ENCODE measurements at places on chromosomes 1 and 21.

DNA sequence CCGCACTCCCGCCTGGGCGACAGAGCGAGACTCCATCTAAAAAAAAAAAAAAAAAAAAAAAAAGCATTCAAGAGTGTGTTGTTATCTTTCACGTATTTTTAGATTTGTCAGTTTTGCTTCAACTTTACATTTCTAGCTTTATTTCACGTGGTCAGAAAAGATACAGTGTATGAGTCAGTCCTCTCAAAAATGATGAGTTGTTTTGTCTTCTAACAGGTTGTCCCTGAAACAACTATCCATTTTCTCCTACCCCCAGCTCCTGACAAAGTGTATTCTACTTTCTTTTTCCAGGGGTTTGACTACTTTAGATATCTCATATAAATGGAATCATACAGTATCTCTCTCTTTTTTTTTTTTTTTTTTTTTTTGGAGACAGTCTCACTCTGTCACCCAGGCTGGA is 5.5 kb upstream of the ZNF695 start:
- DNase-seq, result no peak

- DNase-seq, result no peak
Observed at GRCh38 chr21:14900058-14900457, 164.7 kb downstream of the NRIP1 start.

DNA sequence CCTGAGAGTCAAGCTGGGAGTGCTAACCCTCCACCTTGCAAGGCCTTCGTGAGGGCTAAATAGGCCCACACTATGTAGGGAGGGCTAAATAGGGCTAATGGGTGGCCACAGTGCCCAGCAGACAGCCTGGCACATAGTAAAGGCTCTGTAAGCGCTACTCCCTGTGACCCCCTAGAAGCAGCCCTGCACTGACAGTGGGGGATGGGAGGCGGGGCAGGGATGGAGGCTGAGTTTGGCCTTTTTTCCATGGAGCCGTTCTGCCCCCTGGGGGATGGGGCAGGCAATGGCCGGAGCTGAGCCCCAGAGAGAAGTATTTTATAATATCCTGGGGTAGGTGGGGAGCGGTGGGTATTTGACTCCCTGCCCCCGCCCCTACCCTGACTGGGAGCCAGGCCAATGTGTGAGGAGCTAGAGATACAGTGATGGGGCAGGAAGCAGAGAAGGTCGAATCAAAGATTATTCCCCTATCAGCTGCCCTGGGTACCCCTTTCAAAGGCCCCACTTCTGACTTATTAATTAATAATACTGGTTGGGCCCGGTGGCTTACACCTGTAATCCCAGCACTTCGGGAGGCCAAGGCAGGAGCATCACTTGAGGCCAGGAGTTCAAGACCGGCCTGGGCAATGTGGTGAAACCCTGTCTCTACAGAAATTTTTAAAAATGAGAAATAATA is 42.3 kb downstream of the LACTBL1 start:
- DNase-seq, result peak; percentile 6

- DNase-seq, result no peak
Observed at GRCh38 chr1:185864889-185865517, 130.8 kb downstream of the HMCN1 start.

DNA sequence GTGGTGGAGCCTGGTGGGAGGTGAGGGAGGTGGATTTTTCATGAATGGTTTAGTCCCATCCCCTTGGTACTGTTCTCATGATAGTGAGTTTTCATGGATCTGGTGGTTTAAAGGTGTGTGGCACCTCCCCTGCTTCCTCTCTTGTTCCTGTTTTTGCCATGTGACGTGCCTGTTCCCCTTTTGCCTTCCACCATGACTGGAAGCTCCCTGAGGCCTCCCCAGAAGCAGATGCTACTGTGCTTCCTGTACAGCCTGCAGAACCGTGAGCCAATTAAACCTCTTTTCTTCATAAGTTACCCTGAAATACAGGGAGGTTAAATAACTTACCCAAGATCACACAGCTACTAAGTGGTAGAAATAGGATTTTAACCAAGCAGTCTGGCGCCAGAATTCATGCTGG is 4.3 kb upstream of the HEYL start:
- no peak for DNase-seq

DNA sequence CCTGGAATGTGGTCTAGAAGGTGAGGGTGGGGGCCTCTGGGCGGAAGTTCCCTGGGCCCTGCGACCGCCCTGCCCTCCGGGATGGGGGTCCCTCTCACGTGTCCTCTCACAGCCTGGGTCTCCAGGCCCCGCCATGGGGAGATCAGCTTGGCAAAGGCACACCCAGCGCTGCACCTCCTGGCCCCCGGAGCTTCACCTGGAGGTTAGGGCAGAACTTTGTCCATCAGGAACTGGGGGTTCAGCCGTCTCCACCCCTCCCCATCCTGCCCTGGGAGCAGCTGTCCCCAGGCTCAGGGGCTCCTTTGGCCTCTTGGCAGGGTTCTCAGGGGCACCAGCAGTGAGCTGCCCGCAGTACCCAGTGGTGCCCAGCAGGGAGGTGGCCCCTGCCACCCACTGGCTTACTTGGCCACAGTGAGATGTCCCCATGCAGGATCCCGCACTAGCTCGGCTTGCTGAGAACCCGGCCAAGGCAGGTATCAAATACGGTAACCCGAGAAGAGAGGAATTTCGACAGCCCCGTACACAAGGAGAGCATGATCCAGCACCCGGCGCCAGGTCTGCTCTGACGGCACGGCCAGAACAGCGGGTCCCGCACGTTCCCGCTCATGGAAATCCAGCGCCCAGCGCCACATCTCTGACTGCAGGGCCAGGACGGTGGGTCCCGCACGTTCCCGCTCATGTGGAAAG is 36.7 kb downstream of the RRP1 start:
- DNase-seq, result no peak

DNA sequence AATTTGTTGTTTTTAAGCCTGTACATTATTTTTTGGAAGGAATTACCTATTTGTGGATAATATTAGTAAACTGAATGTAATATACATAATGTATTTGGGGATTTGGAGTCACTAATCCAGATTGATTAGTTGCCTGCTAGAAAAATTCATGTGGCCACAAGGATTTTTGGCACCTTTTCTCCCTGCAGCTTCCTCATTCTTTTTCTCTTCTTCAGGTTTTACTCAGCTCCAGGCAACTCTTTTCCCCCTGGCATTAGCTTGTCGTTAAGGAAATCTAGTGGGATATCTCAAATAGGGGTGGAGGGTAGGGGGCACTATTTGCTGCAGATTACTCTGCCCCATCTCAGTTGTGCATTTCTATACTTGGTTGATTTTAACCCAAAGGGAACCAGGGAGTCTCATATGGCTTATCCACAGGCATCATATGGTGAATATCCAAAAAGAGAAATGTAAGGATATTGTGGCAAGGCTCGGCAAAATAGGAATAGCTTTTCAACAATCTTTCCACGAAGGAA is 203.1 kb downstream of the NFIA start:
- no peak for DNase-seq

DNA sequence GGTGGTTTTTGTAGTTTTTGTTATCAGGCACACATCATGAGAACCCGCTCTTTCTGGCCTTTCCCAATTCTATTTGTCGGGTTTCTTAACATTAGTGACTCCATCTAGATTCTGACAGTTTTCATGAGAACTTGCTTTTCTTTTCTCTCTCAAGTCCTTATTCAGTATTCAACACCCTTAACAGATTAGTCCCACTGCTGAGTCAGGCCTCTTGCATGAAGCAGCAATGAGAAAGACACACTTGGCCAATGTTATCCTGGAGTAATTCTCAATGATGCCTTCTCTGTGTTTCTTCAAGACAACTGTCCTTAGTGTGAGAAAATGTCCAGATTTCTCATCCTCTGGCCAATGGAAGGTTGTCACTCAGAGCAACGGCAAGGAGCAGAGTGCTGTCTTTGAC is 11.3 kb downstream of the FMO2 start:
- DNase-seq, result no peak

DNA sequence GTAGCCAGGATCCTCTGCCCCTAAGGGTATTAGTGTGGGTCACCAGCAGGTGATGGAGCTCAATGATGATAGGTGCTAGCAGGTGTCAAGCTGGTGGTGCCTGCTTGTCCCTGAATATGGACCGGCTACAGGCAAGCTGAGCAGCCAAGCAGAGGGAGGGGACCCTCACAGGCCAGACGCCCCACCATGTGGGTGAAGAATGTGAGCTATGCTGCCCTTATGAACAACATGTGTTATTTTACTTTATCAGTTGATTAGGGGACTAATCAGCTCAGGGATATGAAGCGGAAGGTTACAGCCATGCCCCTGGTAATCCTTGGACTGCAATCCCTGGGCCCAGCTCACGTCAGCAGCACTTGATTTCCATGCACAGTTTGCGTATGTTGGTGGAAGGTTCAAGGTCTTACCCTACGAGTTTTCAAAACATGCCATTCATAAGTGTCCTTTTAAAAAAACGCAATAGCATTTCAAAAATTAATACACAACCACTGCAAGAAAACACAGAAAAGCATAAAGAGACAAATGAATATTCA is 106.0 kb downstream of the CDC7 start:
- no peak for DNase-seq

DNA sequence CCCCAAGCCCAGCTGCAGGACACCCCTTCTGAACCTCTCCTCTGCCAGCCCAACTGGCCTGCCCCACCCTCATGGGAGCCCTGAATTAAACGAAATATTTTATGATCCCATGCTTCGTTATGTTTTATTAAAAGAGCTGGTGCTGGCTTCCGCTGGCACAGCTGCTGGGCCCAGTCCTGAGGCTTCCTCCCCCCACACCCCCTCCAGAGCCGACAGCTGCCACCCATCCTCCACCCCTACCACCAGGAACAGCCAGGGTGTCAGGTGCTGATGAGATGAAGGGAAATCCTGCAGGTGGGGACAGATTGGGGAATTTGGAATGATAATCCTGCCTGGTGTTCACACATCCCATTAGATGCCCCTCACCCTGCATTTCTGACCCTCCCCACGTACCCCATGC is 19.0 kb downstream of the IGSF21 start:
- no peak for DNase-seq

DNA sequence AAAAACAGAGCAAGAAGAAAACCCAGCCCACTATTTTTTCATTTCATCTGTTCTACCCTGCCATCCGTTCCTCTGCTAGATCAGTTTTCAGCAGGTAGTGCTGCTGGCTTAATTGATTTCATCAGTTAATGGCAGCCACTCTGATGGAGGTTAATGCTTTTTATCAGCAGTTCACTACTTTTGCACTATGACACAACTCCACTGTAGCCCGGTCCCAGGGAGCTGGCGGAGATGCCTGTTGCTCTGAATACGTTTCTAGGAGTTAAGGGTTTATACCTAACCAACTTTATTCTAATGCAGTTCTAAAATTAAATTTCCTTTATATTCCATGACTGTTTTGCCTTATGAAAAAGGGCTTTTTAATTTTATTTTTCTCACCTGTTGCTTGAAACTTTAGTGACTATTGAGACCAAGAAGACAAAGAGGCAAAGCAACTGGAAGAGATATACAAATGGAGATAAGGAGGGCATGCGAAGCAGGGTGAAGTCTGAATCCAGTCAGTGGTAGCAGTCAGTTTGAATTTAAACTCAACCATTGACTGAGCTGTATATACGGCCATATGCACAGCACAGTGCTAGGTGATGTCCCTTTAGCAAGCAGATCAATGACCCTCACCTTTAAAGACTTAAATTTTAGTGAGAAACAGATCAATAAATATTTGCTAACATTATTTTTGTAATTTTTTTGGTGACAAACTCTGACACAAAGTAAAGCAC is 477.9 kb downstream of the LMO4 start:
- no peak for DNase-seq

DNA sequence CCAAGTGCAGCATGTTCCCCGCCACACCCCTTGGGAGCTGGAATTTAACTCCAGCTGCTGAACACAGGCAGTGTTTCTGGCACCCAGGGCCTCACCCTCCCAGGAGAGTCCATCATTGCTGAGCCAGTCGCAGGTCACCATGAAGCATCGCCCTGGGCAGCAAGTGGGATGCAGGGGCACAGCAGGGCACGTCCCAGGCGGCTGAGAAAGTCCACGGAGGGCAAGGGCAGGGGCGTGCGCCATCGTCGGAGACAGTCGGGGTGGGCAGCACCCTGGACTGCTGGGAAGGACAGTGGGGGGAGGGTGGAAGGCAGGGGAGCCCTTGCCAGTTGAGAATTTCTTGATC is 69.2 kb upstream of the PDE9A start:
- DNase-seq, result no peak

GRCh38 chr1:89547563-89548116 is 23.0 kb downstream of the LRRC8B start:
- no peak for DNase-seq

DNA sequence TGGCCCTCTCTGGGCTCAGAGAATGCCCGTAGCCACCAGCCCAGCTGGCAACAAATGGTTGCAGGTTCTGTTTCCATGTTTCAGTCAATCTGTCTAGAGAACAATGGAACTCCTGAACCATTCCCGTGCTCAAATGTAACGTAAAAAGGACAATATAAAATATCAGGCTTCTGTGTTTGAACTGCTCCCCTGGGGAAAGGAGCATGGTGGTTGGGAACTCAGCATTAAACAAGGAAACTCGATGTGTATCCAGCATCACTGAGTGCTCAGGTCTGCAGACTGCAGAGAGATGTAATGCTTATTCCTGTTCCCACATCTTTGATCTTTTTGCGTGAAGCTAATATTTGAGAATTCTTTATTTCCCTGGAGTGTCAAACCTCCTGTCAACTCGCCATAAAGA is 326.5 kb downstream of the KIF26B start:
- no peak for DNase-seq

DNA sequence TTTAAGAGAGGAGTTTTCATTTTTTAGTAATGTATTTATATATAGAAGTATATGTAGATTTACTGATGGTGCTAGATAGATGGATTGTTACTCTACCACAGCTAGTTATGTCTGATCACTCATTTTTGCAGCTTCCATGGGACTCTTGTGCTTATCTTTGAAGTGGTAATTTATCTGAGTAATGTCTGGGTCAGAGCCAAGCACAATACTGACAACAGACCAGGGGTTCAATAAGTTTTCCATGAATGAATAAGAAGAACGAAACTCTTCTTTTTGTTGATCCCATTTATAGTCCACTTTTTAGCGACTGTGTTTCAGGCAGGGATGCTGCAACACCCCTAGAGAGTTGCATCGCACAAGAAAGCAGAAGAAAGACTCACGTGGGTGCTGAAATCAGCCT is 935.2 kb downstream of the PLA2G4A start:
- DNase-seq, result no peak

- no peak for DNase-seq
Observed at GRCh38 chr1:116501125-116501869, 69.5 kb downstream of the CD58 start.

GRCh38 chr1:180997843-180998504 is 24.7 kb downstream of the STX6 start:
- no peak for DNase-seq

DNA sequence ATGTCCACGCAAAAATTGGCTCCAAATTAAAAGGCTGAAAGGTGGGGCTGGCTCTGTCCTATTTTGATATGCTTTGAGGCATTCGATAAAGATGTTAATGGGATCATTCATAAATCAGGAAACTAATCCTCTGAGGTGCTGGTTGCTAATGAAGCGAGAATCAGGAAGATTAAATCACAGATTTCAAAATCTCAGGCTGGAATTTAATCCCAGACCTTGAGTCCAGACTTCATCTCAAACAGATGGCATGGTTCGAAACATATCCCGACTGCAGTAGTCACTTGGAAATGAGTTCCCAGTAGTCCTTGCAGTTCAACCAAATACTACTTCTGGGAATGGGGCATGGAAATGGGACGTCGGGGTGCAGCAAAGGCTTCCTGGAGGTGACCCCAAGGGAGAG is 4.5 kb upstream of the KLF17 start:
- no peak for DNase-seq

Data from AML-193 (cell line).